ENCODE measurements at places on chromosomes 6 and 20.

- DNase-seq: no peak
Measured at GRCh38 chr6:73636048-73636447, 17.7 kb downstream of the SLC17A5 start.

GRCh38 chr20:51358032-51358724, 184.3 kb downstream of the NFATC2 start:
- no peak for DNase-seq

DNA sequence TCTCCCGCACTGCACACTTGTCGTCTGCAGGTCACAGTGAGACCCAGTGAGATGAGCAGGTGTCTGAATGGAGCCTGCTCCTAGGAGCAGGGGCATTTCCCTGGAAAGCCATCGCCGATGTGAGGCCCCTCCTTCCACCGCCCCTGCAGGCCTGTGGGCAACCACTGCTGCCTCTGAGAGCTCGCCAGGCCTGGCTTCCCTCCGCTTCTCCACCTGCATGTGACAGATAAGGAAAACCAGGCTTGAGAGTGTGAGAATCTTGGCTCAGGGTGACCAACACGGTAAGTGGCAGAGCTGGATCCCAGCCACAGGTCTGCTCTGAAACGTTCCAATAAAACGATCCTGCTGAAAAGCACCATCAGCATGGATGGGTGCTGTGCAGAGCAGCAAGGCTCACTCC, 332.8 kb downstream of the CDH4 start:
- no peak for DNase-seq

DNA sequence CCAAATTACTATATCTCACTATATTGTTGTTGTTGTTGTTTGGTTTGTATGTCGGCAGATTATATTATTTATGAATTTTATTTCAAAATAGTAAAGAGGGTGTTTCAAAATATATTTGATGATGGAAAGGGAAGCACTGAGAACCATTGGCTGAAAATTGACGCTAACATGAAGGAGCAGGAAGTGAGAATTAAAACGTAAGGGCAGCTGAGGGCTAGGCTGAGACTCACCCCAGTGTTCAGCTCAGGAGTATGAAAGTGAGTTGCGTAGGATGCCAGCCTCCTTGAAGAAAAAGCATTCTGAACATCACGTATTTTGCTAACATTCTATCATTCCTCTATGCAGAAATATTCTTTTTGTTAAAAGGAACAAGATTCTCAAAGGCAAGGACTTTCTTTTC, 10.7 kb upstream of the IPCEF1 start:
- no peak for DNase-seq

DNA sequence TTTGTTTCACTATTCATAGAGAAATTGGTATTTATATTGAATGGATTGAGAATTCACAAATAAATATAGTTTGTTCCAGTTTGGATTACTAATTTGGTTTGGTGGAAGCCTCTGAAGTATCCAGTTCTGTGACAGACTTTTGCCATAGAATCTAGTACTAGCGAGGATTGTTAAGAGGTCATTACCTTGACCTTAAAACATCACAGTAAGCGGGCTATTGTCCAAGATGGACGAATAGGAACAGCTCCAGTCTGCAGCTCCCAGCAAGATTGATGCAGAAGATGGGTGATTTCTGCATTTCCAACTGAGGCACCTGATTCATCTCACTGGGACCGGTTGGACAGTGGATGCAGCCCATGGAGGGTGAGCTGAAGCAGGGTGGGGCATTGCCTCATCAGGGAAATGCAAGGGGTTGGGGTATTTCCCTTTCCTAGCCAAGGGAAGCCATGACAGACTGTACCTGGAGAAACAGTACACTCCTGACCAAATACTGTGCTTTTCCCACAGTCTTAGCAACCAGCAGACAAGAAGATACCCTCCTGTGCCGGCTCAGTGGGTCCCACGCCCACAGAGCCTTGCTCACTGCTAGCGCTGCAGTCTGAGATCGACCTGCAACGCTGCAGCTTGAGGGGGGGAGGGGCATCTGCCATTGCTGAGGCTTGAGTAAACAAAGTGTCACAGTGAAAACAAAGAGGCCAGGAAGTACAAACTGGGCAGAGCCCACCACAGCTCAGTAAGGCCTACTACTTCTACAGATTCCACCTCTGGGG, 66.4 kb upstream of the NEDD9 start:
- DNase-seq: no peak

GRCh38 chr6:17705428-17705777, 1.3 kb downstream of the NUP153 start:
- DNase-seq: peak; percentile 62

Data from Karpas-422 (cell line).